ENCODE measurements at places on chromosomes 2 and 18. TPM values are rescaled to one million over a fixed set of nuclear protein-coding genes. Genes with fewer than 3 reads are reported as not detected.

The ALKAL2 gene
- total RNA-seq, result not detected

The SDC1 gene
- total RNA-seq, result 27.5 TPM

The ANKRD62 gene
- total RNA-seq, result 0.15 TPM

GRCh38 chr2:205680067-205680466, 2.2 kb upstream of the NRP2 start:
- DNase-seq, result peak; percentile 94
- H3K27me3 ChIP-seq, result peaks cover 36% of the 10 kb centered on the region
- no peaks in the 10 kb centered on the region for H3K36me3 ChIP-seq
- H3K27ac ChIP-seq, result no peak overlapping the region

- no peak overlapping the region for H3K27ac ChIP-seq
- H3K27me3 ChIP-seq, result no peaks in the 10 kb centered on the region
- H3K36me3 ChIP-seq, result no peaks in the 10 kb centered on the region
- DNase-seq, result no peak
- no peak overlapping the region for H3K4me3 ChIP-seq
- H3K4me1 ChIP-seq, result peaks cover 24% of the 10 kb centered on the region
These were observed 234.3 kb downstream of the OSR1 start for GRCh38 chr2:19124135-19124534.

- no peak for DNase-seq
- H3K36me3 ChIP-seq, result no peaks in the 10 kb centered on the region
- H3K27ac ChIP-seq, result no peak overlapping the region
These were observed 13.7 kb downstream of the SALL3 start for GRCh38 chr18:78993014-78993926.

DNA sequence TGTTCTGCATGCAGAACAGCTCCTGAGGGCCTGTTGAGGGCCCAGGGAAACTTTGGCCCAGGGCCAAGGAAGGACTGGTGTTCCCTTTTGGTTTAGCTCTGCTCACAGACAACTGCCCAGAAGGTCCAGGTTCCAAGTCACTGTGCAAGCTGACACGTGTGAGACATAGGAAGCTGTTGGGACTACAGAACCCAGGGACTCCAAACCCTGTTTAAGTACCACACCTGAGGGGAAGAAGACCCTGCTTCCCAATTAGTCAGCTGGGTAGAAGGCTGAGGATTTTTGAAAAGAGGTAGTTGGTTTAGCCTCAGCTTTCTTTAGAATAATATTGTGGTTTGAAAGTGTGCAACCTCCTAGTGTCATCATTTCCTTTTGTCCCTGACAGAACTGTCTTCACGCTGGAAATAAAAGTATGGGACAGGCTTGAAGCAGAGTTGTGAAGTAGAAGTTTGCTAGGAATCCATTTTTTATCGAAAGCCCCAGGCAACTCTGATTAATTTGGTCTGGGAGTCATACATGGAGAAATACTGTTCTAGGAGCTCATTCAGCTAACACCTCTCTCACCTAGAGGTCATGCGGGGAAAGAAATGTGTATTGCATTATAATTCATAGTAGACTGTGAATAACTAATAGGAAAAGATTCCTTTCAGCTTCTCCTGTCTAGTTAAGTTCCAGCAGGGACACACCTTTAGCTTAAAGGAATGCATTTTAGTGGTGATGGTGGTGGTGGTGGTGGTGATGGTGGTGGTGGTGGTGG, 19.9 kb upstream of the IL1RL1 start:
- H3K27ac ChIP-seq, result no peak overlapping the region
- no peak overlapping the region for H3K4me3 ChIP-seq
- no peak for DNase-seq
- no peaks in the 10 kb centered on the region for H3K4me1 ChIP-seq

- H3K27ac ChIP-seq, result no peak overlapping the region
- H3K36me3 ChIP-seq, result no peaks in the 10 kb centered on the region
- no peak overlapping the region for H3K4me3 ChIP-seq
- no peak for DNase-seq
These were observed 24.4 kb upstream of the MAL start for GRCh38 chr2:95001051-95001562.

- no peaks in the 10 kb centered on the region for H3K4me1 ChIP-seq
- H3K27me3 ChIP-seq, result no peaks in the 10 kb centered on the region
- DNase-seq, result no peak
- H3K36me3 ChIP-seq, result peaks cover 5% of the 10 kb centered on the region
These were observed 433.2 kb upstream of the MEX3C start for GRCh38 chr18:51630706-51631105.

DNA sequence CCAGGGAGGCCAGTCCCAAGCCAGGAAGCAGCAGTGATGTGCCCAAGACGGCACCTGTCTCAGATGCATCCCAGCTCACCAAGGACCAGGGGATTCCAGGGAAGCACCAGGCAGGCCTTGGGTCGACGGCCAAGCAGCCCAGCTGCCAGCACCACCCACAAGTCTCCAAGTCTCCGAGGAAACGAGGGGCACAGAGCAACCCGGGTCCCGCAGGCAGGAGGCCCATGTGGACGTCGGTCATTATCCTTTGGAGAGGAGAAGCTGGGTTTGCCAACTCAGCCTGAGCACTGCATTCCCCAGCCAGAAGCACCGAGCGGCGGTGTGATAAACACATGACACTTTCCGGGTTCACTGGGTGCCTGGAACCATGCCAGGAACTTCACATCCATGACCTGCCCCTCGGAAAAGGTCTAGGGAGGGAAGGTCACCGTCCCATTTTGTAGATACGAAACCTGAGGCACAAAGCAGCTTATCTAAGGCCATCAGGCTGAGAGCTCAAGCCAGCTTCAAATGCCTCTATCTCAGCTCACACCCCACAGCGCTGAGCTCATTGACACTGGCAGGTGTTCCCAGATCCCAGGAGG, 104.5 kb downstream of the ZNF516 start:
- H3K27me3 ChIP-seq, result no peaks in the 10 kb centered on the region
- no peak overlapping the region for H3K27ac ChIP-seq
- no peaks in the 10 kb centered on the region for H3K4me1 ChIP-seq
- no peak overlapping the region for H3K4me3 ChIP-seq

- no peaks in the 10 kb centered on the region for H3K27me3 ChIP-seq
- H3K4me1 ChIP-seq, result no peaks in the 10 kb centered on the region
- H3K4me3 ChIP-seq, result no peak overlapping the region
- H3K36me3 ChIP-seq, result no peaks in the 10 kb centered on the region
- DNase-seq, result no peak
- H3K27ac ChIP-seq, result no peak overlapping the region
These were observed 35.7 kb downstream of the GNAL start for GRCh38 chr18:11724781-11725180.

DNA sequence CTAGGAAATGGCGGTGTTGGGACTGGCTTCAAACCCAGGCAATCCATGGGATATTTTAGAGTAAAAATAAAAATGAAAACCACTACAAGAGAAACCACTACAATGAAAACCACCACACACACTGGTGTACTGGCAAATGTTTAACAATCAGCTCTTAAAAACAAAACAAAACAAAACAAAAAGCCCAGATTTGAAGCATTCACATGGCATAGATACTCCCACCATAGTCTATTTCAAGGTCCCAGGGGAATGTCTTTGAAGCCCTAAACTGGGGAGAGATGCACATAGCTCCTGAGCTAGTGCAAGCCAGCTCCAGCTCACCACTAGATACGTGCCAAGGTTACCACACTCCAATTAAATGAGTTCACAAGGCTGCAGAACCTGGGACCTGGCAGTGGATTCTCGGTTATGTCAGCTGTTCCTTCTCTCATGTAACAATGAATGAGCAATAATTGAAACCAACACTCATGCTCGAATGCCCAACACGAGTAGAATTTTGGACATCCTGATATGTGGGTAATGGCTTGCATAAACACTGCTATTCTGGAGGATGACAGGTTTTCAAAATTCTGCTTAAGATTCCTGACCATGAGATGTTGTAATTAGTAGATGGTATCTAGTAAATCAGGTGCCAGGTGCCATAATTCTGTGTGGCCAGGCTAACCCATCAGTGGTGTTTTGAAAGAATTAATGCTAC, 102.2 kb downstream of the OSBPL6 start:
- no peaks in the 10 kb centered on the region for H3K27me3 ChIP-seq
- H3K4me1 ChIP-seq, result no peaks in the 10 kb centered on the region
- H3K27ac ChIP-seq, result no peak overlapping the region
- no peak for DNase-seq
- H3K4me3 ChIP-seq, result no peak overlapping the region
- H3K36me3 ChIP-seq, result no peaks in the 10 kb centered on the region

GRCh38 chr18:23259701-23260681, 124.7 kb downstream of the CABLES1 start:
- peaks cover 20% of the 10 kb centered on the region for H3K4me1 ChIP-seq
- no peaks in the 10 kb centered on the region for H3K27me3 ChIP-seq
- peak; percentile 91 for DNase-seq
- peak overlapping the region; percentile 54 for H3K27ac ChIP-seq
- no peak overlapping the region for H3K4me3 ChIP-seq

DNA sequence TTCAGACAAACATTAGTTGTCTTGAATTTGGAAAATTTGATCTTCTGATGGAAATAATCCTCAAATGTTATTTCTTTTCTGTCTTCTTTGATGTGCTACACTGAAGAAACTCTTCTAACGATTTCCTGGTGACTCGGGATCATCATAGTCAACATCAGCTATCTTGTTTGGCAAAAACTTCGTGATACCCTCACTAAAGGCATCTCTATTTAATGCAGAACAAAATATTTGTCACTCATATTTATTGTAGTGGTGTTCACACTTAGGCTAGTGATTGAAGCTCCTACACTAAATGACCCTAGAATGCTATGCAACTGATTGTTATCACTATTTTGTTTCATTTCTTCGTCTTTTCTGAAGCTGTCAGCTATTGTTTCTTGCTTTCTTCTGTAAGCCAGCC, 334.7 kb upstream of the ZEB2 start:
- peaks cover 7% of the 10 kb centered on the region for H3K4me1 ChIP-seq
- no peak overlapping the region for H3K4me3 ChIP-seq
- no peak overlapping the region for H3K27ac ChIP-seq

- H3K27me3 ChIP-seq, result peaks cover 90% of the 10 kb centered on the region
- peak; percentile 36 for DNase-seq
- no peak overlapping the region for H3K27ac ChIP-seq
- peak overlapping the region; percentile 55 for H3K4me3 ChIP-seq
These were observed 787 bp upstream of the TBR1 start for GRCh38 chr2:161415034-161415986.

DNA sequence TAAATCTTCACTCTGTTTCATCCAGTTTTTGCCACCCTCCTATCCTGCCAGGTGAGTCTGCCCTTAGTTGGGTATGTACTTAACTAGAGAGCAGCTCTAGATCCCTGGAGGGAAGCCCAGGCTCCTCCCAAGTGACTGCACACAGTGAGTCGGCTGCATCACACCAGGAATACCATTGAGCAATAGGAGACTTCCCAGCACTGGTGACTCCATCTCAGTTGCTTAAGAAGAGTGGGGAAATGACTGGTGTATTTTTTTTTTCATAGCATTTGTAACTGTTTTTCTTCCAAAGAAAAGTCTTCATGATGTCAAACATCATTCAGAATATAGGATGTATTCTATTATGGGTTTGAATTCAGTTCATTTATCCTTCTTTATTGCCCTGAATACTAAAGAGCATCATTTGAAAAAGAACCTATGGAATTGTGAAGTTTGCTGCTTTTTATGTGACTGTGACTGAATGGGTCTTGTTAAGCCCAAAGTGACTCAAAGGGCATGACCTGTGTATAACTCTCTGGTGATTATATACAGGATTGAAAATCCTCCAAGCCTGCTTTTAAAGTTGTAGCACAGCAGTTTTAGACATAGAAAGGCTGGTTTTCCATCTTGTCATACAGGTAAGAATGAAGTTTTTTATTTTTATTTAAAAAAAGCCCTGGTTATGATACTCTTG, 84.3 kb downstream of the MAP3K20 start:
- H3K27me3 ChIP-seq, result no peaks in the 10 kb centered on the region
- H3K4me3 ChIP-seq, result no peak overlapping the region
- peak; percentile 27 for DNase-seq
- H3K27ac ChIP-seq, result no peak overlapping the region
- H3K4me1 ChIP-seq, result no peaks in the 10 kb centered on the region

DNA sequence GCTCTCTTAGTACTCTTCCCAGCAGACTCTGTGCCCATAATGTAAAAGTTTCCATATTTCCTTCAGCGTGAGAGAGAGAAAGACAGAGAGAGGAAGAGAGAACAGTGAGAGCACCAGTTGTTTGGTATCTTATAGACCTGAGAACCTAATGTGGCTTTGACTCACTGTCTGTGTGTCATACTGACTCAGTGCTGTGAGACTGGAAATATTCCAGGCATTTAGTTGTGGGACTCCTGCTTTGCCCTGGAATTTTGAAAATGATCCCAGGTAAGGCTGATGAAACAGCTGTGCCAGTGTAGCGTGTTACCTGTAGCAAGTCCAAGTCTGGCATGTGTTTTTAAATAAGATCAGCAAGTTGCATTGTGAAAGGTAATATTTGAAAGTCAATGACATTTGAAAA, 87.9 kb upstream of the KCNH7 start:
- H3K27me3 ChIP-seq, result no peaks in the 10 kb centered on the region
- no peak overlapping the region for H3K4me3 ChIP-seq
- H3K27ac ChIP-seq, result no peak overlapping the region

DNA sequence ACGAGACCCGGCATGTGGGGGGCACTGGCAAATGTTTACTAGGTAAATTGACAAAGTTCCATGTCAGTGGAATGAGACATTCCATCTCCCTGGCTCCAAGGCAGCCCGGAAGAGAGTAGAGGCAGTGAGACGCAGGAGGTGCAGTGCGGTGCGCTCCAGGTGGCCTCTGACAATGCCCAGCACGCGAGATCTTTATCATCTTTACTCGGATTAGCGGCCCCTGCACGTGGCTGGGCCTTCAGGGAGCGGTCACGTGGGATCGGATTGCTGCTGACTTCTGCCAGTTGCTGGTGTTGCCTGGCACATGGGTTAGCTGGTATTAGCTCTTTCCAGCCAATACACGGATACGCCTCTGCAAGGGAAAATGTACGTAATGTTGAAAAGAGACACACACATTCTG, 151.2 kb upstream of the ALKAL2 start:
- H3K4me3 ChIP-seq, result no peak overlapping the region
- no peaks in the 10 kb centered on the region for H3K36me3 ChIP-seq
- H3K27me3 ChIP-seq, result no peaks in the 10 kb centered on the region
- peaks cover 5% of the 10 kb centered on the region for H3K4me1 ChIP-seq
- peak; percentile 25 for DNase-seq
- no peak overlapping the region for H3K27ac ChIP-seq

- H3K4me1 ChIP-seq, result no peaks in the 10 kb centered on the region
- H3K4me3 ChIP-seq, result no peak overlapping the region
- no peak overlapping the region for H3K27ac ChIP-seq
- no peak for DNase-seq
- H3K27me3 ChIP-seq, result no peaks in the 10 kb centered on the region
These were observed 53.0 kb downstream of the TRIP12 start for GRCh38 chr2:229868794-229869193.

GRCh38 chr2:57602733-57603132, 443.9 kb upstream of the VRK2 start:
- no peak overlapping the region for H3K4me3 ChIP-seq
- H3K4me1 ChIP-seq, result no peaks in the 10 kb centered on the region
- no peaks in the 10 kb centered on the region for H3K27me3 ChIP-seq
- H3K27ac ChIP-seq, result no peak overlapping the region
- H3K36me3 ChIP-seq, result no peaks in the 10 kb centered on the region

- no peak for DNase-seq
- H3K4me1 ChIP-seq, result peaks cover 17% of the 10 kb centered on the region
- H3K27me3 ChIP-seq, result no peaks in the 10 kb centered on the region
- H3K27ac ChIP-seq, result no peak overlapping the region
- no peaks in the 10 kb centered on the region for H3K36me3 ChIP-seq
These were observed 470.2 kb upstream of the CDH20 start for GRCh38 chr18:60862988-60863387.

Measured in neural progenitor cell (in vitro differentiated cells).